ENCODE measurements at places on chromosomes 12 and 14.

- DNase-seq, result no peak
Observed at GRCh38 chr14:31360919-31361662, 59.3 kb downstream of the HEATR5A start.

DNA sequence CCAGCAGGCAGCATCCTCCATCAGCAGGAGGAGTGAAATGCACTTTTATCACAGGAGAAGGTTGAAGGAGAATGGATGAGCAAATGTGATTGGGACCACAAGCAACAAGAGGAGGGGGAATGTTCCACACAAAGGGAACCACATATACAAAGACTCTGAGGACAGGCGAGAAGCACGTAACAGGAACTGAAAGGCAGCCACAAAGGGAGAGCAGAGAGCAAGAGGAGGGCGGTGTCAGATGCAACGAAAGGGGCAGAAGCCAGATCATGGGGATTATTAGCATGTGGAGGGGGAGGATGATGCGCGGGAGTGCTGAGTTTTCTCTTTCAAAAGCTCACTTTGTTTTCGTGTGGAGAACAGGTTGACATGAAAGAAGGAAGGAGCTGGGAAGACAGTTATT lies 241.1 kb downstream of the SPTSSA start:
- no peak for DNase-seq

- no peak for DNase-seq
Observed at GRCh38 chr12:104063712-104064030, 660 bp upstream of the HCFC2 start.

GRCh38 chr14:105492031-105492970 lies 1.3 kb downstream of the TEDC1 start:
- no peak for DNase-seq

DNA sequence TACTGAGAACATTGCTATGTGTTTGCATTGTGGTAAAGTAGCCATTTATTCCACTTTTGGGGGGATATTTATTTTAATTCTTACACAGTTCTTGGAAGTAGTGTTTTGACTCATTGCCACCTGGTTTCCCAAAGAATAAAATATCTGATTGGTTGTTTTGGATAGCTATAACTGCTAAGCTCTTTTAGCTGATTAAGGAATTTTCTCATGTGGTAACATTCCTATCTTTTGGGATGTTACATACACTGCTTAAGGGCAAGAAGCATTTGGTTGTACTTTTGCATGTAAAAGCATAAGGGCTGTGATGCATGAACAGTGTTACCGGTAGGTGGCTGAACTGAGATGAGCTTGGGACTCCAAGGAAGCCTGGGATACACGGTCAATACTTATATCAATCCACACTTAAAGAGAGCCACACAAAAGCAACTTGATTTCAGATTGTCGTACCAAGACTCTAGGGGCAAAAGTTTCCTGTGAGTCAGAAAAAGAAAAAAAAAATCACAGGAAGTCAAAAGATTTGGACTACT lies 71.4 kb upstream of the PRKD1 start:
- no peak for DNase-seq

- no peak for DNase-seq
Observed at GRCh38 chr12:50056639-50056976, 788 bp upstream of the ASIC1 start.

DNA sequence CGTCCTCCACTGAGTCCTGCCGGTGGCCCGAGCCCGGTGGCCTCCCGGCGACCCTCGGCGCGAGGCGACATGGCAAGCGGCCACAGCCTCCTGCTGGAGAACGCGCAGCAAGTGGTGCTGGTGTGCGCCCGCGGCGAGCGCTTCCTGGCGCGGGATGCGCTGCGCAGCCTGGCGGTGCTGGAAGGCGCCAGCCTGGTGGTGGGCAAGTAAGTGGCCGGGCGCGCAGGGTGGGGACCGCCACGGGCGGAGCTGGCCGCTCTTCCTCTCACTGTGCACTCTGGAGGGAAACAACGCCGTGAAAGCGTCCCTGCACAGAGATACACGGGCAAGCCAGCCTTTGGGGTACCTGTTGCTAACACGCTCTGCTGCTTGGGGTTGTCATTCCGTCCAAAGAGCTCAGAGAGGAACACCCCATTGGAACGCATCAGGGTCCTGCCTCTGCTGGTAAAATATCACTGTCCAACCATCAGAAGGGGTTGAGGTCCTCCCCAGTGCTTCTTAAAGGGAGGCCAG lies at the start of gene AMDHD1:
AMDHD1 (plus strand) TSS at position 2 of the 513 bp plus-strand sequence; CDS start at position 70, 68 bp downstream.
- peak; percentile 48 for DNase-seq

- DNase-seq, result no peak
Observed at GRCh38 chr12:130462558-130463274, 125.0 kb downstream of the PIWIL1 start.

DNA sequence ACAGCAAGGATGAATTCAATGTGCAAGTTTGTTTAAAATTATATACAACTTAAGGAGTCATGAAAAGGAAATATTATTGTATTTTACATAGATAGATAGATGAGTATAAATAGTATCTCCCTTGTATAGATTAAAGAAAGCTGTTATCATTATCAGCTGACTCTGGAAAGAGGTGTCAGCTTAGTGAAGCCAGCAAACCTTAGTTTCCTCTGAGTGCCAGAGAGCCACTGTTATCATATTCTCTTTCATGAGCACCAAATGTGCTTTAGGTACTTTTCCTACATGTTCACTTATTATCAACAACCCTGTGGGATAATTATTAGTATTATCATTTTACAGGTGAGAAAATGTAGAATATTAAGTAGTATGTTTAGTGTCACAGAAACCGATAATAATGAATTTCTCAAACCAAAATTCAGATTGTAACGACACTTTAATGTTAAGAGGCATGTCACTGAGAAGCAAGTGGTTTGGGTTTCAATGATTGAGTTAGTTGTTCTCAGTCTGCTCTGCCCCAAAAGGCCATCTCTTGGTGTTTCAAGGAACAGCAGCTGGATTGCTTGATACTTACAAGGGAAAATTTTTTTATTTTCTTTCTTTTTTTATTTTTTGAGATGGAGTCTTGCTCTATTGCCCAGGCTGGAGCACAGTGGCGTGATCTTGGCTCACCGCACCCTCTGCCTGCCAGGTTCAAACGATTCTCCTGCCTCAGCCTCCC lies 53.7 kb downstream of the PLEKHA5 start:
- DNase-seq, result no peak

DNA sequence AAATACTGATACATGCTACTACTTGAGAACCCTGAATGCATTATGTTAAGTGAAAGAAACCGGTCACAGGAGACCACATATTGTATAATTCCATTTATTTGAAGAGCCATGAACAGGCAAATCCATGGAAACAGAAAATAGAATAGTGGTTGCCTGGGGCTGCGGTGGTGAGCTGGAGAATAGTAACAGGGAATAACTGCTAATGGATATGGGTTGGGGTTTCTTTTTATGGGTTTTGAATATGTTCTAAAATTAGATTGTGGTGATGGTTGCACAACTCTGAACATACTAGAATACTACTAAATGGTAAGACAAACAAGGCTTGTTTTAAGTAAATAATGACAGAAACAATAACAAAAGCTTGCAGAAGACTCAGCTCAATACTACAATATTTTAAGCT lies 293.0 kb downstream of the BTG1 start:
- DNase-seq, result no peak
